ENCODE measurements at places on chromosomes 13 and 19. TPM values are rescaled to one million over a fixed set of nuclear protein-coding genes. Genes with fewer than 3 reads are reported as not detected.

DNA sequence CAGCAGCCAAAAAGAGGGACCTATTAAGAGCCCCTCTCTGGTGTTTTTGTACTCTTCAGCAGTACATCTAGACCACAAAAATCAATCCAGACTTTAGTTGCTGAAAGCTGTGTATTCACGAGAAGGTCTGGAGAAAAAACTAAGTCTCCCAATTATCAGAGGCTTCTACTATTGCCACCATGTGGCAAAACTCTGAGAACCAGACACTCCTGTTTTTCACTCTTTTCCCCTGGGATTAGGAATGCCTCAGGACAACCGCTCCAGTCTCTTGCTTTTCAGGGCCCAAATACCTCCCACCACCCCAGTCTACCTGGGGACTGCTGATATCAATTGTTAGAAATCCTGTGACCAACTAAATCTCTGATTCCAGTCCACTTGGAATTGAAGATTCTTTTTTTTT, 30.1 kb upstream of the OBI1 start:
- H3K27me3 ChIP-seq: peaks cover 11% of the 10 kb centered on the region
- H3K27ac ChIP-seq: no peak overlapping the region
- no peaks in the 10 kb centered on the region for H3K36me3 ChIP-seq

FSD1 gene
- 19.7 TPM for total RNA-seq

- H3K4me1 ChIP-seq: no peaks in the 10 kb centered on the region
- no peaks in the 10 kb centered on the region for H3K36me3 ChIP-seq
- no peak for DNase-seq
Observed at GRCh38 chr13:111143865-111144540, 28.9 kb downstream of the ARHGEF7 start.

RASIP1 gene
- total RNA-seq: 0.72 TPM

- H3K36me3 ChIP-seq: peaks cover 6% of the 10 kb centered on the region
- H3K4me1 ChIP-seq: peaks cover 9% of the 10 kb centered on the region
- no peaks in the 10 kb centered on the region for H3K27me3 ChIP-seq
Observed at GRCh38 chr13:98927951-98928927, 49.6 kb downstream of the DOCK9 start.

GRCh38 chr19:810883-811489, 10.8 kb downstream of the PLPPR3 start:
- peaks cover 9% of the 10 kb centered on the region for H3K4me1 ChIP-seq
- peaks cover 56% of the 10 kb centered on the region for H3K36me3 ChIP-seq
- H3K27ac ChIP-seq: no peak overlapping the region
- H3K27me3 ChIP-seq: no peaks in the 10 kb centered on the region
- DNase-seq: no peak

DNA sequence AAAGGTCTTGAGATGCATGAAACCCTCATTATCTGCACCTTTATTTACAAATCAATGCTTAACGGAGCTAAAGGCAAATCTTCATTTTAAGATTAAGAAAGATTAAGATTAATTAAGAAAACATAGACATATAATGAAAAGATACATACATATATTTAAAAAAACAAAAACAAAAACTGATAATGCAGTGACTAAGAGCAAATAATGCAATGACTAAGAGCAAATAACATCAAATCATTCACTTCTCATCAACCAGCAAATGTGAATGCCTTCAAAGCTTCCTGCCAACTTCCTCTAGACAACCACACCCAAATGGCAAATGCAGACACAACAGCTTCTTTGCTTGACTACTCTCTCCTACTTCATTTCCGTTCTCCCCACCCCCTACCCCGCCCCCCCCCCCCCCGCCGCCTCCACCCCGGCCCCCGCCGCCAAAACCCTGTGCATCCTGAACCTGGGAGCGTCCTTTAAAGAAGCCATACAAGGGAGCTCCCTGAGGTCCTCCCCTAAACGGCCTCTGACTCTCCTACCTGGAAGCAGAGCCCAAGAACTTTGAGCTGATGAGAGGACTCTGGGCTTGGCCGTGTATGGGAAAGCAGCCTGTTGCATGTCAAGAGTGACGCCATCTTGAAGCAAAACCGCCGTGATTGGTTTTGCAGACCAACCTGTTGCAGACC, 24.5 kb downstream of the TEX101 start:
- H3K27ac ChIP-seq: no peak overlapping the region
- H3K4me1 ChIP-seq: peaks cover 38% of the 10 kb centered on the region
- no peaks in the 10 kb centered on the region for H3K27me3 ChIP-seq
- no peak overlapping the region for H3K4me3 ChIP-seq

DNA sequence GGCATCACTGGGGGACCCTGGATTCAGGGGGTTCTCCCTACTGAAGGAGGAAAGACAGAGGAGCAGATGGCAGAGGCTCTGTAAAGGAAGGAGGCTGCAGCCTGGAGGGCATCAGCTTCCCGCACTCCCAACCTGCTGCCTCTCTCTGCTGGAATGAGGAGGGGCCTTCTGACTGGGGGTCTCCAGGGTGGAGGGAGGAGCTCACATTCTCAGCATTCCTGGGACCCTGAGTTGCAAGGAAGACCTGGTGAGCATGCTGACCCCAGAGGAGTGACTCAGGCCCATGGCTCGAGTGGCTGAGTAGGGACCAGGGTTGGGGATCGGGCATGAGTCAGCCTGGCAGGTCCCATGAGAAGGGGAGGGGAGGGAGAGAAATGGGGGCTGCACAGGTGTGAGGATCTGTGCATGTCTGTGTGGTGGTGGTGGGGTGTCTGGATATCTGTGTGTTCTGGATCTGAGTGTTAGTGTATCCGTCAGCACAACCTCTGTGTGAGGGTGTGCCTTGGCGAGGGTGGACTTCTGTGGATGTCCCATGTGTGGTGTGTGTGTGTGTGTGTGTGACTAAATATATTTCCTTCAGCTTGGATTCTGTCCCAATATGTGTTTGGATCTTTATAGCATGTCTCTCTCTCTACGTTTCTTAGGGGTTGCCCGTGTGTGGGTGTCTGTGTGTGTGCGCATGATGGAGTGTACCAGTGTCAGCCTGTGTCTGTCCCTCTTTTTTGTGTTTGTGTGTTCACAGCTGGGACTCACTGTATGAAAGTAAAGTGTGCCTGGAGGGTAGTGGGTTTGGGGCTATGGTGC, 4.6 kb downstream of the AXL start:
- peaks cover 31% of the 10 kb centered on the region for H3K27me3 ChIP-seq
- H3K4me3 ChIP-seq: no peak overlapping the region
- DNase-seq: peak; percentile 33
- H3K27ac ChIP-seq: no peak overlapping the region

- H3K36me3 ChIP-seq: no peaks in the 10 kb centered on the region
- no peak overlapping the region for H3K27ac ChIP-seq
- no peak overlapping the region for H3K4me3 ChIP-seq
- H3K27me3 ChIP-seq: no peaks in the 10 kb centered on the region
Observed at GRCh38 chr13:113093580-113094409, 11.8 kb upstream of the F7 start.

DNA sequence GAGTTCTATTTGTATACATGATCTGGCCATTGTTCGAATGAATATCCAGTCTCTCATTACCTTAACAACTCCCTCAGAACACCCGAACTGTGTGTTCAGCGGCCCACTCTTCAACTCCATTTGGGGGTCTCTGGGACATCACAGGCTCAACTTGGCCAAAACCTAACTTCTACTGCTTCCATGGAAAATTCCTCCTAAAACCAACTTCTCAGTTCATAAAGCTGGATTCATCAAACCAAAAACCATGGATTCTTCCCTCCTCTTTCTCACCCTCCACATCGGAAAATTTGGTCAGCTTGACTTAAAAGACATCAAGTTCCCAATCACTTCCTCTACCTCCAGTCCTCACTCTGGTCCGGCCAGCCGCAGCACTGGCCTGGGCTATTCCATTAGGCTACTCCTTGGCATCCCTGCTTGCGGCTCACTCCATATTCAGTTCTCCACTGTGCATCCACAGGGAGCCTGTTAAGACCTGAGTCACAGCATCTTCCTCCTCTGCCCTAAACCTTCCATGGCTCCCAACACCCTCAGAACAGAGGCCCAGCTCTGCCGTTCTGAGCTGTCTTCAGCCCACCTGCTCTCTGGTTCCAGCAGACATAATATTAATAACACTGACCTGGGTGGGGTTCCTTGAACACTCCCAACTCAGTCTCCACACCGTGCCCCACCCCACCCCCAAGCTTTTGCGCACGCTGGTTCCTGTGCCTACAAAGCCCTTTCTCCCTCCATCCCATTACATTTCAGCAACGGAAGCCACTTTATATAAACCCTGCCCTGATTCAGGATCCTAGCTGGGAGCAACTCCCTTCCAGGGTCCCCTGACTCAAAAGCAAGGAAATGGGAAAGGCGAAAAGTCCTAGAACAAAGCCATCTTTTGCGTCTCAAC, 1.1 kb downstream of the ZNF792 start:
- peak; percentile 16 for DNase-seq
- peak overlapping the region; percentile 92 for H3K4me3 ChIP-seq
- peak overlapping the region; percentile 88 for H3K27ac ChIP-seq

GNG8 gene
- 45.4 TPM for total RNA-seq

GRCh38 chr13:99041788-99042187, 63.9 kb upstream of the DOCK9 start:
- H3K27ac ChIP-seq: no peak overlapping the region
- DNase-seq: no peak
- H3K36me3 ChIP-seq: no peaks in the 10 kb centered on the region
- no peak overlapping the region for H3K4me3 ChIP-seq

DNA sequence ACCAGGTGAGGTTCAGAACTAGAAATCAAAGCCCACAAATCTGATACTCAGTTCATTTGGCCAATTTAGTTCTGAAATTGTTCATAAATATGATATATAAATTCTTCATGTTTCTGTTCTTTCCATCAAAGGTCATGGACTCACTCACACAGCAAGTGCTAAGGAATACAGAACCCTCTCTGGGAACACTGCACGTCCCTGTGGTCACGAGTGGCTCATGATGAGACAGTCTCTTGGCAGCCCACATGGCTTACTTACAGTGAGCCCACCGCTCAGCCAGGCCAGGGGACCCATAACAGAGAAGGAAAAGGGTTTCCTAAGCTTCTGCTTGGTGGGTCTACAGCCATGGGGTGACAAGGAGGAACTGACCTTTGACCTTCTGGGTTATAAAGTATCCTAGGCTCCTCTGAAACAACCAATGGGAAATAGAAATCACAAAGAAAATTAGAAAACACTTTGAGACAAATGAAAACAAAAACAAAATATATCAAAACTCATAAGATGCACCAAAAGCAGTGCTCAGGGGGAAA, 67.4 kb downstream of the CDADC1 start:
- no peaks in the 10 kb centered on the region for H3K36me3 ChIP-seq
- no peak overlapping the region for H3K4me3 ChIP-seq
- DNase-seq: no peak
- H3K4me1 ChIP-seq: peaks cover 3% of the 10 kb centered on the region
- no peak overlapping the region for H3K27ac ChIP-seq

GRCh38 chr19:18645035-18645511, 8.2 kb downstream of the KLHL26 start:
- H3K27ac ChIP-seq: no peak overlapping the region
- no peak overlapping the region for H3K4me3 ChIP-seq
- no peak for DNase-seq
- H3K27me3 ChIP-seq: no peaks in the 10 kb centered on the region

MIR17HG gene
- total RNA-seq: 20.3 TPM

PLVAP gene
- total RNA-seq: not detected

APOC4 gene
- total RNA-seq: not detected

DNA sequence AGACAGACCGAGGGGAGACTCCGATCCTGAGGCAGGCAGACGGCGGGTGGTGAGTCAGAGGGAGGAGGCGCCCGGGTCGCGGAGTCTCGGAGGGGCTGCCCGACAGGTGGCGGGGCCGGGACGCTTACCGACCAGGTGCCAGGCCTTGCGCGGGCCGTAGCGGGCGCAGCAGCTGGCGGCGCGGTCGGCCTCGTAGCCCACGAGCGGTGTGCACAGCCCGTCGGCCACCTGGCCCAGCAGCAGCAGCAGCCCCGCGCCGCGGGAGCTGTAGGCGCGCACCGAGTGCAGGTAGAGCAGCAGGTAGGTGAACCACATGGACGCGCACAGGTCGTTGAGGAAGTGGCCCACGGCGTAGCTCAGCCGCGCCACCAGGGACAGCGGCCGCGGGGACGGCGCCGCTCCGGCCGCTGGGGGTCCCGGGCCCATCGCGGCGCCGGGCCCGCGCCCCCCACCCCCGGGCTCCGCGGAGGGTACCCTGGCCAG, 367 bp downstream of the MFSD12 start:
- H3K36me3 ChIP-seq: peaks cover 12% of the 10 kb centered on the region
- H3K27ac ChIP-seq: peak overlapping the region; percentile 79
- peak; percentile 80 for DNase-seq
- H3K27me3 ChIP-seq: no peaks in the 10 kb centered on the region
- peak overlapping the region; percentile 92 for H3K4me3 ChIP-seq
- peaks cover 28% of the 10 kb centered on the region for H3K4me1 ChIP-seq

GRIN3B gene
- total RNA-seq: not detected

- no peaks in the 10 kb centered on the region for H3K36me3 ChIP-seq
- peak; percentile 78 for DNase-seq
- H3K4me1 ChIP-seq: peaks cover 2% of the 10 kb centered on the region
Observed at GRCh38 chr19:55809381-55810058, 22.3 kb downstream of the NLRP11 start.

SIGLECL1 gene
- total RNA-seq: not detected

DNA sequence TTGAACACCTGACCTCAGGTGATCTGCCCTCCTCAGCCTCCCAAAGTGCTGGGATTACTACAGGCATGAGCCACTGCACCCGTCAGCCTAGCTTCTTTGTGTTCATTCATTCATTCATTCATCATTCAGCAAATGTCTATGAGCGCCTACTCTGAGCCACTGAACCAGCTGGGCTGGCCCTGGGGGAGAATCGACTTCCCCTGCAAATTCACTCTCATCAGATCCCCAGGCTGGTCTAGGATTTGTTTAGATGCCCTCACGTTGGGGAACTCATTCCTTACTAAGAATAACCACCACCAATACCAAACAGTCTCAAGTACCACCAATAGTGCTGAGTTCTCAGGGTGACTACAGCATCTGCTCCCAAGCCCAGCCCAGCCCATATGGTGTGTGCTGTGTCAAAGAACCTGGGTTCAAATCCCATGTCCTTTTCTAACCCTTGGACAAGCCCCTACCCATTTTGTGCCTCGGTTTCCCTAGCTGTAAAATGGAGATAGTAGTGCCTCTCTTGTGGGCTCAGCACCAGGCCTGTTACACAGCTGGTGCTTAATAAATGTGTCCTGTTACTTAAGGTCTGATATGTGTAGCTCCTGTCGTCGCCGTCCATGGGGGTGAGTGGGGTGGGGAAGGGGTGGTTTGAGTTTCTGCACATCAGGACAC, 16.8 kb downstream of the NRTN start:
- no peaks in the 10 kb centered on the region for H3K36me3 ChIP-seq
- H3K27me3 ChIP-seq: peaks cover 4% of the 10 kb centered on the region
- no peaks in the 10 kb centered on the region for H3K4me1 ChIP-seq

MAP2K2 gene
- 141 TPM for total RNA-seq

- no peak overlapping the region for H3K27ac ChIP-seq
- peaks cover 9% of the 10 kb centered on the region for H3K27me3 ChIP-seq
- no peaks in the 10 kb centered on the region for H3K4me1 ChIP-seq
- no peaks in the 10 kb centered on the region for H3K36me3 ChIP-seq
- no peak for DNase-seq
- H3K4me3 ChIP-seq: no peak overlapping the region
Observed at GRCh38 chr19:45311621-45312020, 11.1 kb downstream of the CKM start.

Data from activated CD8-positive, alpha-beta T cell treated with anti-CD3 and anti-CD28 coated beads for 36 hours (primary cell).